CD4-positive, alpha-beta T cell treated with Interferon gamma for 1 hour (primary cell): ENCODE measurements at places on chromosomes 12 and 14.

DNA sequence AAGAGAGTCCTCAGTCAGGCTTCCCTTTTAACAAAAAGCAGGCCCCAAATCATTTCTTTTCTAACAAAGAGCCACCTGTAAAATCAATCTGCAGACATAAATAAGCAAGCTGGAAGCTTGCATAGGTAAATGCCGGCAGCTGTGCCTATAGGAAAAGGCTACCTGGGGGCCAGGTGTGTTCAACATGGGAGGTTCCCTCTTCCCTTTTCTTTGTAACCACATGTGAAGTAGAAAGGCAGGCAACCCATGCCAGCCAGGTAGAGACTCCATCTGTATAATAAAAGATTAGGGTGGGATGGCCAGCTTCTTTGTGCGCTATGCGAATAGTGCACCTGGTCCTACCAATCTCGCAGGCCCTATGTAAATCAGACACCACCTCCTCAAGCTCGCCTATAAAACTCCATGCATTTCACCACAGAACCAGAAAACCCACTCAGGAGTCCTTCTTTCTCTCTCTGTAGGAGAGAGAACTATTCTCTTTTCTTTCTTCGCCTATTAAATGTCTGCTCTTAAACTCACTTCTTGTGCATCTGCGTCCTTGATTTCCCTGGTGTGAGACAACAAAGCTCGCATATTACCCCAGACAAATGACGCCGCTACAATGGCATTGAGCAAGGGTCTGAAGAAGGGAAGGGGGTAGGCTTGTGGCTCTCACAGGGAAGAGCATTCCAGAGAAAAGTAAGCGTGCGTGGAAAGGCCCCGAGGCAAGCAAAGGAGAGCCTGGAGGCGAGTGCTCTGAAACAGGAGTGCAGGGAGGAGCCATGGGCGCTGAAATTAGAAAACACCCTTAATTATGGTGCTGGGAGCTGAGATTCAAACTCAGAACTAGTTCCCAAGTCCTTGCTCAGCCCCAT lies 67.2 kb downstream of the TTC9 start:
- DNase-seq, result no peak

- peak; percentile 63 for DNase-seq
Measured at GRCh38 chr14:77026930-77027537, 1.5 kb downstream of the IRF2BPL start.

DNA sequence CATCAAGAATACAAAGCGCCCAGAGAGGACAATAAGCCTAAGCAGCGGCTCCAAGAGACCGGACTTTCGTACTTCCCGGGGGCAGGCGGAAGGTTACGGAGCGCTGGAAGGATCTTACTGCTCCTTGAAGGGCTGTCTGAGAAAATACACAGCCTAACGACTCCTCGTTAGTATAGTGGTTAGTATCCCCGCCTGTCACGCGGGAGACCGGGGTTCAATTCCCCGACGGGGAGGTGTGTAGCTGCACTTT lies 12.1 kb upstream of the TMPO start:
- DNase-seq, result peak; percentile 86

GRCh38 chr12:94749455-94749854 lies 99.1 kb upstream of the TMCC3 start:
- DNase-seq, result no peak

DNA sequence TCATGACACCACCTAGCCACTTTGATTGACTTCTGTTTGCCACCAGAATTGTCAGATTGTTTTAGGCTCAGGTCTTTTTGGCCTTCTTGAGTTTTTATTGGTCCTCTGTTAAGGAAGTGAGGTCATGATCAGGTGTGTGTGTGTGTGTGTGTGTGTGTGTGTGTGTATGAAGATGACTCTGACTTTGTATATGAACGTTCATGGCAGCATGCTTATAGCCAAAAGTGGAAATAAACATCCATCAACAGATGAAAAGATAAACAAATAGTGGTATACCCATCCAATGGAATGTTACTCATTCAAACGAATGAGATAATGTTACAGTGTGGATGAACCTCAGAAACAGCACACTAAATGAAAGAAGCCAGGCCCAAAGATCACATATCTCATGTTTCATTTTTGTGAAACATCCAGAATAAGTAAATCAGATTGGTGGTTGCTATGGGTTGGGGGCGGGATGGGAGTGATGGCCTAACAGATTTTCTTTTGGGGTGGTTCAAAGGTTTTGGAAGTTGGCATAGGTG lies 258.6 kb downstream of the KTN1 start:
- no peak for DNase-seq

DNA sequence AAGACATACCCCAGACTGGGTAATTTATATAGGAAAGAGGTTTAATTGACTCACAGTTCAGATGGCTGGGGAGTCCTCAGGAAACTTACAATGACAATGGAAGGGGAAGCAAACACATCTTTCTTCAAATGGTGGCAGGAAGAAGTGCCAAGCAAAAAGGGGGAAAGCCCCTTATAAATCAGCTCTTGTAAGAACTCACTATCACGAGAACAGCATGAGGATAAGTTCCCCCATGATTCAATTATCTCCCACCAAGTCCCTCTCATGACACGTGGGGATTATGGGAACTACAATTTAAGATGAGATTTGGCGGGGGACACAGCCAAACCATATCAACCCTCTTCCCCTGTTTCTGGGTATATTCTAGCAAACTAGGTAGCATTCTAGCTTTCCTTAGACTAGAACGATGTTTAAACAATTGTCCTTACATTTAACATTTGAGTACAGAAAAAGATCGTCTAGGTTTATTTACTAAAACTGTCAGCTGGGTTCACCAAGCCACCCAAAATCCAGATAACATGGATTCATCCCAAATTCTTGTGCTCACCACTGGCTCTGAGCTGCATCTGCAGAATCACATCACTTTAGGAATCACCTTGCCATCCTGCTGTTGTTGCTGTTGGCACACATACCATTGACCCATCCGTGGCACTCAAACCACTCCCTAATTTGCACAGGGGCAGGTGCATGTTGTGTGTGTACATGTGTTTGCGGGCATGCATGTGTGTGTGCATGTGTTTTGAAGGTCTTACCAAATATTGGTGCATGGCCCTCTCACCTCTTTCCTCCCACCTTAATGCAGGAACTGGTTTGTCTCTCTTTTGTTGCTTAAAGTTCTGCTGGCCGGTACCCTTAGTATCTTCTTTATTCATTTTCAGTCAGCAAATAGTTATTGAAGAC lies 36.4 kb upstream of the VASH1 start:
- no peak for DNase-seq

DNA sequence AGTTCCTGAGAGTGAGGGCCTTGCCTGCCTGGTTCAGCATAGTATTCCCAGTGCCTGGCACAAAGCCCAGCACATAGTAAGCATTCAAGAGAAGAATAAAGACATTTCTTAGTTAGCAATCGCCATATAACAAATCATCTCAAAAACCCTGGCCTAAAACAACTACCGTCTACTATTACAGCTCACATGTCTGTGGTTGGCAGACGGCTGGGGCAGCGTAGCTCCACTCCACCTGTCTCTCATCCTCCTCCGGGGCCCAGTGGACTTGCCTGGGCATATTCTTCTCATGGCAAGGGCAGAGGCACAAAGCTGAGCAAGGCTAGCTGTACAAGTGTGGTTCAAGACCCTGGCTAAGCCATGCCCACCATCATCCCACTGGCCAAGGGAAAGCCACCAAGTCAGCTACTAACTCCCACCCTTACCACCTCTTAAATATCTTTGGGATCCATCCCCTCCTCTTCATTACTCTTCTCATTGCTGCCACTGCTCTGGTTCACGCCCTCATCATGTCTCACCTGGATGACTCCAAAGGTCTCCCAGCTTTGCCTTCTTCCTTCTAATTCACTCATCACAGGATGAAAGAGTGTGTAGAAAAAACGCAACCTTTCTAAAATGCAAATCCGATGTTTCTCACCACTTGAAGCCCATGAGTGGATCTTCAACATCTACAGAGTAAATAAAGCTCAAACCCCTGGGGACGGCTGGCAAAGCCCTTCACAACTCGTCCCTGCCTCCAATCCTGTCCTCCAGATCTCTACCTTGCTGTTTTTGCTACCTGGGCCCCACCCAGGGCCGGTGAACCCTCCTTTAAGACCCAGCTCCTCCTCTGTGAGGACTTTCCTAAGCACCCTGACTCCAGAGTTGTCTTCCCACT lies 10.4 kb downstream of the TMEM229B start:
- no peak for DNase-seq

GRCh38 chr12:113990250-113991223 lies 24.4 kb upstream of the RBM19 start:
- no peak for DNase-seq

DNA sequence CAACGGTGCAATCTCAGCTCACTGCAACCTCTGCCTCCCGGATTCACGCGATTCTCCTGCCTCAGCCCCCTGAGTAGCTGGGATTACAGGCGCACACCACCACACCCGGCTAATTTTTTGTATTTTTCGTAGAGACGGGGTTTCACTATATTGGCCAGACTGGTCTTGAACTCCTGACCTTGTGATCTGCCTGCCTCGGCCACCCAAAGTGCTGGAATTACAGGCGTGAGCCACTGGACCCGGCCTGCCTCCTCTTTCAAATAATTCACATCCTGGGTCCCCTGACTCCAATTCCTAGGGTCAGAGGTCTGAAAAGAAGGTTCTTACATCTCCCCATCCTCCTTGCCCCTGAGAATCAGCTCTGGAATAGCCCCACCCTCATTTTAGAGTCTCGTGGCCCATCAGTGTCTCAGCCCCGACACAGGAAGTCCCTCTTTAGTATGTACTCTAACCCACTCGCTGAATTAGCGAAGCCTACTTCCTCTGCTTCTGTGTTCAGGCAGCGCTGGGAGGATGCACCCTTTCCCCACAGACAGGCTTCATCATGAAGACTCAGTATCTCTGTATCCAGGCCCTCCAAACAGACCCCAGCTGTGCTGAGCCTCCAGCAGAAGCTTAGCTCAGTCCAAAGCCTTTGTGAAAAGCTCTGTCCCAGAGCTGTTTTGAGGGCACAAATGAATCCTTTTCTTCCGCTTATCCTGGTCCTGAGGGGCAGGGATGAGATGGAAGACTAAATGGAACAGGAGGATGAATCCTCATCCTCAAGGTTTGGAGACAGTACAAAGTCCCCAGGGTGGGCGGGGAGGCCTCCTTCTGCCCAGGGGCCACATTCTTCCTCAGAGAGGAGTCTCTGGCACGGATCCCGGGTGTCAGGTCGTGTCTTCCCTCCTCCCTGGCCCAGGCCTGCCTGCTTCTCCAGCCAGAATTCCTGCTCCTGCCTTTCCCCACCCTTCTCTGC lies 3.5 kb downstream of the LPAR5 start:
- DNase-seq, result peak; percentile 54

DNA sequence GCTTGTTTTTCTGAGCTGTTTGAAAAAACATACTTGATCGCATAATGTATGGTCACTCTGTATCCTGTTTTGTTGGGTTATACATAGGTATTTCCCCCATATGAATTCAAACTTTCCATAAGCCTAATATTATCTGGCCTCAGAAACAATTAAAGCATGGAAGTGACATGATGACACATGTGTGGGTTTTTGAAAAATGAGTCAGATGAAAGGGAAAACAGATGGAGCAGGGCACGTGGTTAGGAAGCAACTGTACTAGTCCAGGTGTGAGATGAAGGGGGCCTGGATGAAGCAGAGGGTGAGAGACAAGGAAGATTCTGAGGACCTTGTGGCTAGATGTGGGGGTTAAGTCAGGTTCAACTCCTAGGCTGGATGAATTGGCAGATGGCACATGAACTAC lies 92.7 kb upstream of the DNM1L start:
- DNase-seq, result no peak

DNA sequence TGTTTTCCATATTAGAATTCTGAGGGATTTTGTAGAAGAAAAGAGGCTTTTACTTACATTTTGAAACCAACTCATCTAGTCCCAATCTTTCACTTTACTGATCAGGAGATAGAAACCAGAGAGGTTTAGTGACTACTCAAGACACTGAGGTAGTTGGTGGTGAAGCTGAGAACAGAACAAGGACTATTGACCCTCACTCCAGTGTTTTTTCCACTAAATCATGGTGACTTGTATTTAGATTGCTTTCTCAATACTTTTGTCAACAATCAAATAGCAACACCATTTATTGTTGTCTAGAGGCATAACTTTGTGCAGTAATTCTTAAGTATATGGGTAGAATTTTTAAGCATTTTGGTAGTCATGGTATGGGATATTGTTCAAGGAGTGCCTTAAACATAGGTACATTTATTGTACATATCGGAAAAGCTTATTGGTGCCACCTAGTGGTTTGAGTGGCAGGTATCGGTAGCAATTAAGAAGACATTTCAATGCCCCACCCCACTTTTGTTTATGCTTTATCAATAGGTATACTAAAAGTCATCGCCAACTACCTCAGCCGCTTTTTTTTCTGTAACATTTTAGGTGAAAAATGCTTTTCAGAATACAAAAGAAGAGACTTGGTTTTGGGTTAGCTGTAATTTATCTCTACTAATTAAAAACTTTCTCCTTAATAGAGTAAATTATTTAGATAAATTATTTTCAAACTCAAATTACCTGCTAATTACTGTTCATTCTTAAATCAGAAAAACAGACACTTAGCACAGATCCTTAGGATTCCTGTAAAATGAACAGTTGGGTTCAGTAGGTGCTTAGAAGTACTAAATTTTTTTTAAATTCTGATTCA lies 47.3 kb upstream of the PAWR start:
- no peak for DNase-seq

DNA sequence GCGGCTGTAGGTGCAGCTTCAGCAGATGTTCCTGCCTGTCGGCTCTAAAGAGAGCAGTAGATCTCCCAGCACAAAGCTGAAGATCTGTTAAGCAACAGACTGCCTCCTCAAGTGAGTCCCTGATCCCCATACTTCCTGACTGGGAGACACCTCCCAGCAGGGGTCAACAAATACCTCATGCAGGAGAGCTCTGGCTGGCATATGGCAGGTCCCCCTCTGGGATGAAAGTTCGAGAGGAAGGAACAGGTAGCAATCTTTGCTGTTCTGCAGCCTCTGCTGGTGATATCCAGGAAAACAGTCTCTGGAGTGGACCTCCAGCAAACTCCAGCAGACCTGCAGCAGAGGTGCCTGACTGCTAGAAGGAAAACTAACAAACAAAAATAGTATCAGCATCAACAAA lies 337.1 kb upstream of the USP15 start:
- DNase-seq, result no peak

DNA sequence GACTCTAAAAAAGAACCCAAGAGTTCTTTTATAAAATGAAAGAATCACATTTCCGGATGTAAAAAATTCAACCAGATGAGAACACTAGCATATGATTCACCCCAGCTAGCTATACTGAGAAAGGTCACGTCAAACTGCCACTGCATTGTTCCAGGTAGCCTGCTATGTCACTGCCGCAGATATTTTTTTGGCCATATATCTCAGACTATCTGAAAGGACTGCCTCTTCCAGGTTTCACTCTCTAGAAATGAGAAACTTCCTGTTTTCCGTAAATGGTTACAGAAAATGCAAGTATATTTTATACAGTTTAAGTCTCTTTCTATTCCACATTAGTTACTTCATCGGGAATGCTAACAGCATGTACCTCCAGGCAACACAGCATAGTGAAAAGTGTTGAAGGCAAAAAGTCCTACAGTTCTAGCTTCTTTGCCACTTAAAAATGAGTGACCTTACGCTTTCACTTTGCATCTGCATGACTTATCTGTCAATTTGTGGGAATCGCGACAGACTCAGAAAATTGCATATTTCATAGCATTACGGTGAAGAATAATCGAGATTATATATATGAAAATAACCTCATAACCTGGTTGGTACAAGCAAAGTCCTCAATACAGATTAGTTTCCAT lies 105.2 kb downstream of the MED13L start:
- no peak for DNase-seq
